ENCODE measurements at places on chromosomes 2 and 18.

- DNase-seq, result no peak
Measured at GRCh38 chr18:250685-251084, 17.2 kb downstream of the THOC1 start.

GRCh38 chr2:63055226-63056106 lies 4.8 kb downstream of the OTX1 start:
- no peak for DNase-seq

- no peak for DNase-seq
Measured at GRCh38 chr2:176081376-176081836, 2.4 kb downstream of the EVX2 start.

DNA sequence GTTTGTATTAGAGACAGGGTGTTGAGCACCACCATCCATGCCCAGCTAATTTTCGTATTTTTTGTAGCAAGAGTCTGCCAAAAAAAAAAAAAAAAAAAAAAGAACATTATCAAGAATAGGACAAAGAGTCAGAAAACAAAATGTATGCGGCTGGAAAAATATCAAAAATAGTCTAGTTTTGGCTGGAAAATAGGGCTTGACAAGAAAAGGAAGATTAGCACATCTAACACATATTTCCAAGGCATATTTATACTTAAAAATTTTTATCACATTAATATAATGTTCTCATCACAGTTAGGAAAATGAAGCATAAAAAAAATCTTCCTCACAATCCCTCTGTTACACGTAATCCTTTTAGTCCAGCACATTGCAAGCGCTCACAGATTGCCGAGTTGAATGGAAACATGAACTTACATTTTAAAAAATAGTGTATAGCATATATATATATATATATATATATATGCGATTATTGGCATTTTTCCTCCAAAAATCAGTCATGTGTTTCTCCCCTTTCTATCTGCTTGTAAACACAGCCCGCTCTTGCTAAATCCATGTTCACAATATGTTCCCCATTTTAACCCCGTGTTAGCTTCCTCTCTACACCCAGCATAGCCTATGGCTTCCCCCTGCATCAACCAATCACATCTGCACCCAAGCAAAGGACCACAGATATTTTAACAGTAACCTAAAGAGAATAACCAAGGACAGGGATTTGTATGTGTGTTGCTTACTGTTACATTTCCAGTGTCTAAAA lies 183.0 kb downstream of the AFF3 start:
- DNase-seq, result no peak

GRCh38 chr2:8719528-8719927 lies 37.7 kb downstream of the ID2 start:
- no peak for DNase-seq

DNA sequence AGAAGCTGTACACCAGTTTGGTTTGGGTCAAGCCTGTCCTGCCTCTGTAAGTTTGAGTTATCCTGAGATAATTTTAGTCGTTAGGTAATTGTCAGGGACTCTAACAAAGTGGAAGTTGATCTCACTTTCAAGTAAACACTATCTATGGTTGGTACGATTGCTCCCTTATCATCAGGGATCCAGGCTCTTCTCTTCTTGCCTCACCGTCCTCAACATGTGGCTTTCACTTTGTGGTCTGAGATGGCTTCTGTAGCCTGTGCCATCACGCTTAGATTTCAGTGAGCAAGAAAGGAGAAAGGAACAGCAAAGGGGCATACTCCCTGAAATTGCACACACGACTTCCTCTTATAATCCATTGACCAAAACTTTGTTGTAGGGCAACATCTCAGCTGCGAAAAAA lies 115.6 kb downstream of the CTAGE1 start:
- no peak for DNase-seq

- no peak for DNase-seq
Measured at GRCh38 chr18:24735624-24736231, 275.3 kb downstream of the HRH4 start.

DNA sequence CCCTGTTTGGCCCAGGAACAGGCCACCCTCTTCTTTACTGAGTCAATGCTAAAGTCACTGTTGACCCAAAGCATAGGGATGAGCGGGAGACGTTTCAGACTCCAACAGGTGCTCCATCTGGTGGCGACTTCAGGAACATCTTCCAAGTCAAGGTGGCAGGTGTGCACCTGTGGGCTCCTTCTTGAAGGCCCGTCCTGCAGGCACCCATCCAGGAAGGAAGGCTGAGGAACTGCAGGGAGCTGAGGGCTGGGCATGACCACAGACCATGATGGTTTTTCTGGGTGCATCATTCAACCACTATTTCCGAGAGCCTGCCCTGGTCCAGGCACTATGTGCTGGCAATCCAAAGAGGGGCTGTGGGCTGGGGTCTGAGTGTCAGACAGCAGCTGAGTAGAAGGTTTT lies 142.8 kb downstream of the NDUFA10 start:
- peak; percentile 25 for DNase-seq

GRCh38 chr2:238927746-238928519 lies 80.0 kb downstream of the TWIST2 start:
- no peak for DNase-seq

- no peak for DNase-seq
Measured at GRCh38 chr2:227474410-227474809, 2.5 kb downstream of the AGFG1 start.

DNA sequence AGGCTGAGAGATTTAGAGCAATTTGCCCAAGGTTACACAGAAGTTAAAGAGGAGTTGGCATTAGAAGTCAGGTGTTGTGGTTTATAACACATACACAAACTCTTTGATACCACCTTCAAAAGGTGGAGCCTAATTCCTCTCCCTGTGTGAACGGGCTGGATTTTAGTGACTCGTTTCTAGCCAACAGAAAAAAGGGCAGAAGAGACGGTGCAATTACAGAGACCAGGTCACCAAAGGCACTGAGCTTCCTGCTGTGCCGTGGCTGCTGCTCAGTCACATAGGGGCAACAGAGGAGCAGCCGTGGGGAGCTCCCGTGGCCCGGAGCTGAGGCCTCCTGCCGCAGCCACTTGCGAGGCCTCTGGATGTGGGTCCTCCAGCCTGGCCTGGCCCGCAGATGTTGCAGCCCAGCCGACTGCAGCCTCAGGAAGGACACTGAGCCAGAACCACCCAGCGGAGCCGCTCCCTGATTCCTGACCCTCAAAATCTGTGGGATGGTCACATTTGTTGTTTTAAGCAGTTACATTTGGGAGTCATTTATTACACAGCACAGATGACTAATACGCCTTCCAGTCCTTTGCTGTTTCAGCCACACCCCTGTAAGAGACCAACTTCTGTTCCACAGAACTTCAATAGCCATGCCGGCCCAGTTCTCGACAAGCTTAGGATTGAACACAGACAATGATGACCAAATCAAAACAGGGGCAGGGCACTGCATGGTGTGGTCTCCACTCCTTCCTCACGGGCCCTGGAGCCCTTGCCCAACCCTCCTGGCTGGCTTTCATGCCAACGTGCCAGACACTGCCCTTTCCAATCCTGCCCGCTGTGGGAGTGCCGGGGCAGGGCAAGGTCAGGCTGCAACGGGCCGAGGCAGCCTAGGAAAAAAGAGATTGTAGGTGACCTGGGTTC lies 17.1 kb downstream of the EDAR start:
- DNase-seq, result no peak

GRCh38 chr2:70240599-70240998 lies 7.8 kb downstream of the TIA1 start:
- no peak for DNase-seq

- DNase-seq, result no peak
Measured at GRCh38 chr2:60565472-60565871, 12.0 kb upstream of the BCL11A start.

- DNase-seq, result no peak
Measured at GRCh38 chr18:46397174-46397573, 259.8 kb downstream of the LOXHD1 start.

Measured in K562 (cell line).